NCI-H1048 (cell line): ENCODE measurements at places on chromosomes 5 and 9.

- DNase-seq: no peak
Observed at GRCh38 chr9:105373723-105374122, 74.1 kb upstream of the FSD1L start.

- DNase-seq: no peak
Observed at GRCh38 chr5:174148721-174149120, 103.2 kb downstream of the NSG2 start.

- DNase-seq: no peak
Observed at GRCh38 chr5:173642191-173642816, 25.9 kb upstream of the BOD1 start.

- DNase-seq: peak; percentile 89
Observed at GRCh38 chr5:124655251-124655917, 91.1 kb downstream of the ZNF608 start.

DNA sequence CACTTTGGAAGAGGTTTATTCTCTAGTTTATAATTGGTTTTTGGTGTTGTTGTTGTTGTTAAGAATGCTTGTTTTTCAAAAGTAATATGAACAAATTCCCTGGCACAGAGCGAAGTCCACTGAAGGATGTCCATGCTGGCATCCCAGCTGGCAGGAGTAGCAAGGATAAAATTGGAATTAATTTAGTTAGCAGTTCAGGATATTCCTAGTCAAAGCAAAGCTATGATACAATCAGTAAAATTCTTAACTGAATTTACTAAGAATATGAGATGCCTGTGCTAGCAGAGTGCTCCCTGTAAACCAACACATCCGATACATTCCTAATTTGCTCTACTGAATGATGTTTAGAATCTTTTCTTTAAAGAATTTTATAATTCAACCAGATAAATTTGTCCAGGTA is 161.4 kb downstream of the FANCC start:
- DNase-seq: no peak

- no peak for DNase-seq
Observed at GRCh38 chr9:89563571-89564345, 41.1 kb upstream of the GADD45G start.

DNA sequence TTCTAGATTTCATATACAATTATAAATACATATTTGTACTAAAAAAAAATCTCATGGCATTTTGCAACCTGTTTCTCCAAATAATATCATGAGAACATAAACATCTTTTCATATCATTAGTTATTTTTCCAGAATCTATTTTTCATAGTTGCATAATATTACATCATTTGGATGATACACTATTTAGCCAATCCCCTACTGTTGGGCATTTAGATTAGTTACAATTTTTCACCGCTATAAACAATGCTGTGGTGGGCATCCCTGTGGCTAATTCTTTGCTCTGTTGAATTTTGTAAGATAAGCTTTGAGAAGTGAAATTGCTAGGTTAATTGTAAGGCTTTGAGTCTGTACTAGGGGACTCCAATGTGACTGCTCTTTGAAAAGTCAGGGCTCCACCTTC is 2.2 kb upstream of the FOXI1 start:
- DNase-seq: no peak

- DNase-seq: no peak
Observed at GRCh38 chr9:12809720-12810119, 34.9 kb downstream of the LURAP1L start.

DNA sequence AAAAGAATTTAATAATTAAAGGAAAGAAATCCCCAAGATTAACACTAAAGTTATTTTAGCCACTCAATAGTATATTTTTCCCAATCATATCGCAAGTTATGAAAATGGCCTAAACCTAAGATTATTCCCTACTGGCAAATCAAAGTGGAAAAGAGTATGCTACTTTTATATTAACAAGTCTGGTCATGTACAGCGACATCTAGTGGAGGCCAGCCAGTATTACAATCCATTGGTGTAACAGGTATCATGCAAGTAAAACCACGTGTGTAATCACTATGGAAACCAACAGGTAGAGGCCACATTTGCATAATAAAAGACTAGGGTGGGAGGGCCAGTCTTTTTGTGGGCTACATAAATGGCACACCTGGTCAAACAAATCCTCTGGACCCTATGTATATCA is 976.4 kb upstream of the CDH9 start:
- DNase-seq: no peak

DNA sequence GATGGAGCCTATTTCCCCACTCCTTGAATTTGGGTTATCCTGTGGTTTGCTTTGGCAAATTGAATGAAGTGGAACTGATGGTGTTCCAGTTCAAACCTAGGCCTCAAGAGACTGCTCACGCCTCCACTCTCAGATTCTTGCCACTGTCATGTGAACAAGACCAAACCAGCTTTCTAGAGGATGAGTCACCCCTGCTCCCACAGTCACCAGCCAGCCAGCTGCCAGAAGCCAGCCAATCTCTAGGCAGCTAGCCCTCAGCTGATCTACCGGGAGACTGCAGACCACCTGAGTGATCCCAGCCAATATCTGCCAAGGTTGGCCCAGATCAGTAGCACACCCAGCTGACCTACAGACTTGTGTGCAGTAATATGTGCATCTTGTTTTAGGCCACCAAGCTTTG is 300.6 kb downstream of the TMEM38B start:
- no peak for DNase-seq

DNA sequence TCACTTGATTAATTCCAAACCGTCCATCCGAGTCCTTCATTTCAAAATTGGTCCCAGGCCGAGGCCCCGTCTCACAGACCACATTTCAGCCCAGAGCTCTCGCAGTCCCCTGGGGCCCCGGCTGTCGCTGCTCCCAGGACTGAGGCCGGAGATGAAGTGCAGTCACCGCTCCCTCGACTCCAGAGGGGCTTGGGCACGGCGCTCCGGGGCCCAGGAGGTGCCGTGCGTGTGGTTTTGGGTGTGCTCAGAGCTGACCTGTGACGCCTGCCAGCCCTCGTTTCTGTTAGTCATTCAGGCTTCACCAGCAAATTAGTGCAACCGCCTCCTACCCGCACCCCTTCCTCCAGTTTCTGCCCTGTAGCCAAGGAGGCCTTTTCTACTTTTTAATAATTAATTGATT is 48.7 kb upstream of the PHYKPL start:
- DNase-seq: no peak

GRCh38 chr9:91193658-91194391 is 167.9 kb downstream of the AUH start:
- no peak for DNase-seq

- DNase-seq: no peak
Observed at GRCh38 chr5:151605559-151605958, 14.4 kb upstream of the FAT2 start.

GRCh38 chr5:63726496-63726895 is 235.7 kb downstream of the HTR1A start:
- DNase-seq: no peak

- no peak for DNase-seq
Observed at GRCh38 chr9:90014421-90014820, 409.6 kb downstream of the GADD45G start.

DNA sequence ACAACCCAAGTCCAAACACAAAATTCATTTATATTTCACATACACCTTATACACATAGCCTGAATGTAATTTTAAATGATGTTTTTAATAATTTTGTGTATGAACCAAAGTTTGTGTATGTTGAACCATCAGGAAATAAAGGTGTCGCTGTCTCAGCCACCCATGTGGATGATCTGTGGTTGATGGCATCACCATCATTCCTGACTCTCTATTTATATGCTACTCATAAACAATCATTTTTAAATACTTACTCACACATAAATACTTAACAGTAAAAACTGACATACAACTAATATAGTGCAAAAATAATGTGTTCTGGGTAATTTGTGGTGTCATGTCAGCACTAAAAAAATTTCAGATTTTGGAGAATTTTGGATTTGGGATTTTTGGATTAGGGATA is 38.4 kb downstream of the SMC5 start:
- DNase-seq: no peak
